GDM1 (cell line): ENCODE measurements at places on chromosomes 2 and 18.

DNA sequence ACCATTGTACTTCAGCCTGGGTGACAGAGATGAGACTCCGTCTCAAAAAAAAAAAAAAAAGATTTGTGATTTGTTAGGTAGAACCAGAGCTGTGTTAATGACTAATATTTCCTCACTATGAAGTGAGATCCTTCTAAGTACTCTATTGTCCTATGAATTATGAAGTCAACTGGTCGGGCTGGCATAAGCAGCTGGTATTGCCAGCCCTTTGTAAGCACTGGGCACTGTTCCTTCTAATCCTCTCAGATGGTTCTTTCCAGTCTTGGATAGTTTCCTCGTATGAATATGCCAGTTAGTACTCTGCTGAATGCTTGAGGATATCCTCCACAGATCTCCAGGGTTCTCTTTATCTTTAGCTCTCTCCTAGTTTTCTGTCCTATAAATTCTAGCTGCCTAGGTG, 223.1 kb upstream of the SP5 start:
- DNase-seq, result no peak

- no peak for DNase-seq
These were observed 423.3 kb downstream of the SETBP1 start for GRCh38 chr18:45104049-45104395.

DNA sequence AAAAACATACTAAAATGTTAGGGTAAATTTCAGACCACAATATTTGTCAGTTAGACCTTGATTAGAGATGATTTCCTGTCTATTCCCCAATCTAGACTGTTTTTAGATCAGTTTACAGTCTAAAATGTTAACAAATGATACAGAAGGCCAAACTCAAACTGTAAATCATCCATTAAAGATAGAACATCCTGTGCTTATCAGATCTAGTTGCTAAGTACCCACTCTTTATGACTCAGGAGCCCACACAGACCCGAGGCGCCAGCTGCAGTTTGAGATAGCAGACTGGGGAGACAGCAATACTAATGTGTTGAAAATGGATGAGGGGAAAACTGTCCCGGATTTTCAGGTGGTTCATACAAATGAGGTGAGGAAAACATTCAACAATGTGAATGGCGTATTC, 113.3 kb downstream of the SCG2 start:
- no peak for DNase-seq

DNA sequence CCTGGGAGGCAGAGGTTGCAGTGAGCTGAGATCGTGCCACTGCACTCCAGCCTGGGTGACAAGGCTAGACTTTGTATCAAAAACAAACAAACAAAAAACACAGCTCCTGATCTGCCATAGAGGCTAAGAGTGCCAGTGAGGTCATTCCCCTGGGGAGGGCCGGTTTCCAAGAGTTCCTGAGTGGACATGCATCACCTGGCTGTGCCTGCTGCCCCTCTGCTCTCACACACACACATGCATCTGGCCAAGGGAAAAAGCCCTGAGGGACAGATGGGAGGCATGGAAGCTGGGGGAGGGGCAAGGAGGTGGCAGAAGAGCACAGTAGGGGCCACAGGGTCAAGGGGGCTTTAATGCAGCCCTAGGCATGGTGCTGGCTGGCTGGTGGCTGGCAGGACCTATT, 60.4 kb downstream of the ZBTB7C start:
- no peak for DNase-seq

GRCh38 chr2:12855508-12855907, 138.8 kb downstream of the TRIB2 start:
- no peak for DNase-seq

GRCh38 chr18:36509646-36510197, 212.2 kb downstream of the FHOD3 start:
- no peak for DNase-seq

GRCh38 chr18:3153107-3153704, 66.6 kb downstream of the MYOM1 start:
- DNase-seq, result no peak

- DNase-seq, result no peak
These were observed 547.2 kb upstream of the TMEFF2 start for GRCh38 chr2:192741889-192742288.

DNA sequence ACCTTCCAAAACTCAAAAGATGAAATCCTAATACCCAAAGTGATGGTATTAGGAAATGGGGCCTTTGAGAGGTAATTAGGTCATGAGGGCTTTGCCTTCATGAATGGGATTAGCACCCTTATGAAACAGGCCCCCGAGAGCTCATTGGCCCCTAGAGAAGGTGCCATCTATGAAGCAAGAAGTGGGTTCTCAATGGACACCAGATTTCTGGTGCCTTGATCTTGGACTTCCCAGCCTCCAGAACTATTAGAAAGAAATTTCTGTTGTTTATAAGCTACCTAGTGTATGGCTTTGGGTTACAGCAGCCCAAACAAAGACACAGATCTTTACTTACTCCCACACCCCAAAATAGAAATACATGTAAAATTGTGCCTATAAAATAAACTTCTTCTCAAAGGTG, 45.4 kb downstream of the SOCS6 start:
- no peak for DNase-seq

DNA sequence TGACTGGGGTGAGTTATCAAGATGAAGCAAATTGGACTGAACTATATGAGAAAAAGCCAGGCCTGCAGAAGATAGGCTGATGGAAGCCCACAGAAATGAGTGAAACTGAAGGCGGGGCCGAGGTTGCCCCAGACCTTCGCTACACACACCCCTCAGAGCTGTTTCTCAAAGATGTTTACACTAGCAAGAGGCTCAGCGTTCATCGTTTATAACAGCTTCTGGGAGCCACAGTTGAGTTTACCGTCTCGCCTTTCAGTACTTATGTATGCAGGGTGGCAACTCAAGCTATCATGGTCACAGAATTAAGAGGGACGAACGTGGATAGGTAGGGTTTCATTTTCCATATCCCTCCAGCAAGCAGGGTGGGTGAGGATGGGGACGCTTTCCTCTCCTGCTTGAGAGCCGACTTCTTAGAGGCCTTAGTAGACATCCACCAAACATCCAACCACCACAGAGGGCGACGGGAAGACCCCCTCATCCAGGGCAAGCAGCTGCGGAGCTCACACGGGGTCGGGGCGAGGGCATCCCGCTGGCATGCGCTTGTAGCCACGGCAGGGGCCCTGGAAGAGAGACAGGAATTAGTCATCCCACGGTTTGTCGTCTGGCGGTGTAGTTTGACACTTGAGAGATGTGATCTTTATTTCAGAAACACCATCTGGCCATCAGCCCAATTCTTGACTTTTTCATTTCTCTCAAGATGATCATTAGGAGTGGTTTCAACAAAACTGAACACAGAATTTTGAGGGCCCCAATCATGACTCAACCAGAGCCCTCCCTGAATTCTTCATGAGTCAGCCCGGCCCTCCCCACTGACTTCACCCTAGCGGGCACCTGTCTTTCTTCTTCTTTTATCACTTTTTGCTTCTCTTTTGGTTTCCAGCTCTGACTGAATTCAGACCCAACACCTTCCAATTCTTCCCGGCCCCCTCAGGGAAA, 109.1 kb upstream of the CTDP1 start:
- no peak for DNase-seq

- no peak for DNase-seq
These were observed 361.5 kb upstream of the RAB12 start for GRCh38 chr18:8247700-8248099.

DNA sequence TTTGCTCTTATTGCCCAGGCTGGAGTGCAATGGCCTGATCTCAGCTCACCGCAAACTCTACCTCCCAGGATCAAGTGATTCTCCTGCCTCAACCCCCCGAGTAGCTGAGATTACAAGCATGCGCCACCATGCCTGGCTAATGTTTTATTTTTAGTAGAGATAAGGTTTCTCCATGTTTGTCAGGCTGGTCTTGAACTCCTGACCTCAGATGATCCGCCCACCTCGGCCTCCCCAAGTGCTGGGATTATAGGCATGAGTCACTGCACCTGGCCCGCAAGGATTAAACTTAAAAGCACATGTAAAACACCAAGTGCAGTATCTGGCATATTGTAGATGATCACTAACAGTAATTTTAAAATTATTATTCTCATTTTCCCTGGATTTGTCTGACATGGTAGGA, 72.9 kb downstream of the C1QL2 start:
- no peak for DNase-seq

- DNase-seq, result no peak
These were observed 5.3 kb upstream of the PXDN start for GRCh38 chr2:1749489-1750119.

DNA sequence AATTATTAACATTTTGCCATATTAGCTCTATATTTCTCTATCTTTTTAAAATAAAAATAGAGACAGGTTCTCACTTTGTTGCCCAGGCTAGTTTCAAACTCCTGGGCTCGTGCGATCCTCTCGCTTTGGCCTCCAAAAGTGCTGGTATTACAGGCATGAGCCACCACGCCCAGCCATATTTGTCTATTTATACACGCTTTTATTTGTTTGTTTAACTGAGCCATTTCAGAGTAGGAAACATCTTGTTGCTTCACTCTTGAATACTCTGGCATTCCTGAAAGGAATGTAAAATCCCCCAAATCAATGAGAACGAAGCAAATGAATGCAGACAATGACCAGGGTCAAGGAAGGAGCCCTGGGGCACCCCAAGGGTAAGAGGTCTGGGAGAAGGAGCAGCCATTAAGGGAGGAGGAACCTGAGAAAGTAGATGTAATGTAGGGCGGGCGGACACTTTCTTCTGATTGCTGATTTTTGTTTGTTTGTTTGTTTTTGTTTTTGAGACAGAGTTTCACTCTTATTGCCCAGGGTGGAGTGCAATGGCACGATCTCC, 31.7 kb upstream of the RAB1A start:
- DNase-seq, result no peak

- DNase-seq, result no peak
These were observed 131.7 kb downstream of the DOCK10 start for GRCh38 chr2:224910574-224910925.

- peak; percentile 53 for DNase-seq
These were observed 64.7 kb downstream of the STK25 start for GRCh38 chr2:241443486-241444223.

GRCh38 chr2:36359067-36359466, 3.5 kb downstream of the CRIM1 start:
- no peak for DNase-seq

GRCh38 chr2:47054036-47054555, 101.0 kb downstream of the STPG4 start:
- DNase-seq, result no peak

GRCh38 chr2:209476367-209477208, 52.7 kb downstream of the MAP2 start:
- DNase-seq, result no peak
